ENCODE measurements at places on chromosomes 1 and 21. TPM values are rescaled to one million over a fixed set of nuclear protein-coding genes. Genes with fewer than 3 reads are reported as not detected.

DNA sequence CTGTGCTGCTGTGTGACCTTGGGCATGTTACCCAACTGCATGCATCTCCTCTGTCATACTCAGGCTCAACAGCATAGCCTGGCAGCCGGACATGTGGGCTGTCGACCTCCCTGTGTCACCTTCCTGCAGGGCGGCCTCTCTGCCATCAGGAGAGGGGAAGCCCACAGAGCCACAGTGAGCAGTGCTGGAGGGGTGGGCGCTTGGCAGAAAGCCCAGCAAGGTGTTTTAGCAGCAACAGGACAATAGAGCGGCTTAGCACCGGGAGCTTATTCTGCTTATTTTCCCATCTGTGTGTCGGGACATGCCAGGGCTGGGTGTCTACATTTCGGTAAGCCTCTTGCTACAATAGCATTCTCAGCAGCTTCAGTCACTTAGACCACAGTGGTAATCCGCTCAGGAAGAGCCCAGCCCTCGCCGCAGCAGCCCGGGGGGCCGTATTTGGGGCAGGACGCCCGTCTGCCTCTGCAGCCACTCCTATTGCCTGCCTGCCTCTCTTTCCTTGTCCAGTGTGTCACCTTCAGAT, 22.8 kb upstream of the CDK18 start:
- DNase-seq, result no peak

GRCh38 chr1:231629132-231629531, 2.5 kb downstream of the DISC1 start:
- no peak for DNase-seq

- no peak for DNase-seq
Measured at GRCh38 chr21:32920474-32920873, 105.3 kb upstream of the OLIG2 start.

DNA sequence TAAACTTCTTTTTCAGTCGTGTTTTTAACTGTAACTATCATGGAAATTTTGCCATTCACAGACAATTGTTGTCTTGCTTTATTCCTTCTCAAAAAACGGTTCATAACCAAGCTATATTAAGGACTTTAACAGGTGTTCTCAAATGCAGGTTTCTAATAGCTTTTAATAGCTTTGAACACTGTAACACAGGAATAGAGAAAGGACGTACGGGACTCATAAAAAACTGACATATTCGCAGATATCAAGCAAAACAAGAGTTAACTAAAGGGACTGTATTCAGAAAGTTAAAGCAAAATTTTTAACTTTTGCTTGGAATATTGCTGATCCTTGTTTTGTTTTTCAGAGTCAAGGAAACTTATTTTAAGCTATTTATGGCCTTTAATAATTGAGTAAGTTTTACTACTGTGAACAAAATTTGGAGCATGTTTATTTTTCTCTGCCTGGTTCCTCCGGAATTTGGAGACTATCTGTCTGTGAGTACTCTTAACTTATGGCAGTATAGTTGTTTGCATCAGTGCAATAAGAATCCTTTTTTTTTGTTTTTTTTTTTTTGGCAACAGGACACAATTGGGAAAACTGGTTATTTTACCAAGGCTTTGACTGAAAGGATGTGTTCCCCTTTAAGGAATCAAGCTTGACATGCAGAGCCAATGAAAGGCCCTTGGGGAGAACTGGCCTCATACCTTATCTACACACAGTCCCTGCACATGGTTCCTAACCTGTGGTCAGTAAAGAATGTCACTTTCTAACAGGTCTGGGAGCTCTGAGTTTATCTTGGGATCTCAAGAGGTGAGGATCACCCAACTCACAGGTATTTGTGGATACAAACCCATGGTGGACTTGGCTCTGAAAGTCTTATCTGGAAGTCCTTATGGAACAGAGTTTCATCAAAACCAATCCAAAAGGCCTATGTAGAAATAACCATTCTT, 5.8 kb upstream of the CD46 start:
- DNase-seq, result no peak

- no peak for DNase-seq
Measured at GRCh38 chr1:35773711-35774110, 3.9 kb upstream of the CLSPN start.

DNA sequence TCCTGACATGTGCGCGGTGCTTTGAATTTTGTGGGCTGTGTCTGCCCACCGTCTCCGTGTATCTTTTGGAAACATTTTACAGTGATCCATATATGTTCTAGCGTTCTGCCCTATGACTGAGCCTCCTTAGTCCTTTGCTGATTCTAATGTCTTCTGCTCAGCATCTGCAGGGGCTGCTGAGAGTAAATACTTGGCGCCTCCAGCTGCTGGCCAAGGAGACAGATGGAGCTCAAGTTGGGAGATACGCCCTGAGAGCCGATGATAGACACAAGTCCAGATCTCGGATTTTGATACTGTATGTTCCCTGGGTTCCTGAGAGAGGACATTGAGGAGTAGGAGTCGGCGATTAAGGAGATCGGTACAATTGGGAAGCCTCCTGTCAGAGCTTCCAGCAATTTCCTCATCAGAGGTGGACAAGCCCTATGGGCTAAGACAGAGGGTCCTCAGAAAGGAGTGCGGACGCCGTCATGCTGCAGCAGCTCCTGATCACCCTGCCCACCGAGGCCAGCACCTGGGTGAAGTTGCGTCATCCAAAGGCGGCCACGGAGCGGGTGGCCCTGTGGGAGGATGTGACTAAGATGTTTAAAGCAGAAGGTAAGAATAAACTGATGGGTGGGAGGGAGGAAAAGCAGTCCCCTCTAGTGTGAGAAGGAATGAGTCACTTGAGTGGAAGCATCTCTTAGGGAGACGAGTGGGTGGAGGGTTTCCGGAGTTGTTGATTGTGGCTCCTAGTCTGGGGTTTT, 390 bp downstream of the ZFP69B start:
- no peak for DNase-seq

Gene AIM2
- 29.2 TPM for total RNA-seq

Gene ZCCHC17
- 27.5 TPM for total RNA-seq
